Urinary bladder (tissue), 4 donors: ENCODE measurements at places on chromosomes 5 and 9. TPM values are rescaled to one million over a fixed set of nuclear protein-coding genes. Genes with fewer than 3 reads are reported as not detected.

PCDHGC5 gene
- 0.29 TPM for polyA plus RNA-seq

- DNase-seq = no peak
Measured at GRCh38 chr9:134628354-134628736, 13.3 kb upstream of the COL5A1 start.

GRCh38 chr9:68780720-68781119 is 75.7 kb downstream of the PIP5K1B start:
- no peak for DNase-seq

- DNase-seq = no peak
Measured at GRCh38 chr5:175872287-175873087, 1.1 kb downstream of the CPLX2 start.
